Activated CD4-positive, alpha-beta T cell treated with anti-CD3 and anti-CD28 coated beads, Interleukin-2, amount 50 U/mL, for 1 hour (primary cell): ENCODE measurements at places on chromosomes 5 and 9.
A peak's percentile ranks its signal among the peaks of the same experiment; 100 is the strongest.

DNA sequence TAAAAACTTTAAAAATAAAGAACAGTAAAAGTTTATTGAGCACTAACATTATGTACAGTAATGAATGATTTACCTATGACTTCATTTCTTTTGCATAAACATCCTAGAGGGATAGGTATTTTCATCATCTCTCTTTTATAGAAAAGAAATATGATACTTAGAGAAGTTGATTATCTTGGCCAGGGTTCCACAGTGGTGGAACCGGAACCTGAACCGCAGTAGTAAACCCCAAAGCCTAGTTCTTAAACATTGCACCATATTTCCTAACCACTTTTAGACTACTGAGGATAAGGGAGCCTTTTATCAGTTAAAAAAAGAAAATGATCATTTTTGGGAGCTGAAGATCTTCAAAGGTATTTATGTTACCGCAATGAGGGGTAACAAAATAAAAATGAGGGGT is 205.7 kb upstream of the SGCD start:
- no peak for DNase-seq

DNA sequence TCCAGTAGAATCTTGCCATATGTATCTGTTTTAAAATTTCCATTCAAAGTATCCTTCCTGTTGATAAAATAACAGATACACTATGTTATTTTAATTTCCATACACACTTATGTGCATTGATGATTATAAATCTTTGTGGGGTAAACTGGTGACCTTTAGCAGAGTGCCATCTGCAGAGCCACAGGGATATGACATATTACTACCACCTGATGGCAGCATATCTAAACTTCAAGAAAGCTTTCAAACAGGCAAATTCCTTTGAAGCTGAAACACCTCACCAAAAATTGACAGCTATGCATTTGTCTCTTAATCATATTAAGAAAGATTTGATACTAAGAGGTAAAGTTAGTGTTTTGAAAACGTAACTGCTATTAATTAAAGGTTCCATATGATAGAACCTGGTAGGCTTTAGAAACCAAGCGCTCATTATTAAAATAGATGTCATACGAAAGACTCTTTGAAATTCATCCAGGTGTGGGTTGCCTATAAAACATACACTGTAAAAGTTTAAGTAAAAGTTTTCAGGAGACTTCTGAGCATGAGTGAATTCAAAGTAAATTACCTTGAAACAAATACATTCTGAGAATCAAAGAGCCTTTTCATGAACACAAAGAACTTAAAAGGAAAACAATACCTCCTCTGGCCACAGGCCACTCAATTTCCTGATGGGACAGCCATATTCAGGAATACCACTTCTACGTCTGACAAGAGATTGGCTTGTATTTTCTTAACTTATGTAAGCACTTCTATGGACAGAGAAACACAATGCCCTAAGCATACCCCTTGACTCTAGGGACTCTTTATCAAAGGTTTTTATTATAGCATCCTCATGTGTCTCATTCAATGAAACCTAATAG is 93.3 kb downstream of the KIAA0825 start:
- DNase-seq, result peak; percentile 1

DNA sequence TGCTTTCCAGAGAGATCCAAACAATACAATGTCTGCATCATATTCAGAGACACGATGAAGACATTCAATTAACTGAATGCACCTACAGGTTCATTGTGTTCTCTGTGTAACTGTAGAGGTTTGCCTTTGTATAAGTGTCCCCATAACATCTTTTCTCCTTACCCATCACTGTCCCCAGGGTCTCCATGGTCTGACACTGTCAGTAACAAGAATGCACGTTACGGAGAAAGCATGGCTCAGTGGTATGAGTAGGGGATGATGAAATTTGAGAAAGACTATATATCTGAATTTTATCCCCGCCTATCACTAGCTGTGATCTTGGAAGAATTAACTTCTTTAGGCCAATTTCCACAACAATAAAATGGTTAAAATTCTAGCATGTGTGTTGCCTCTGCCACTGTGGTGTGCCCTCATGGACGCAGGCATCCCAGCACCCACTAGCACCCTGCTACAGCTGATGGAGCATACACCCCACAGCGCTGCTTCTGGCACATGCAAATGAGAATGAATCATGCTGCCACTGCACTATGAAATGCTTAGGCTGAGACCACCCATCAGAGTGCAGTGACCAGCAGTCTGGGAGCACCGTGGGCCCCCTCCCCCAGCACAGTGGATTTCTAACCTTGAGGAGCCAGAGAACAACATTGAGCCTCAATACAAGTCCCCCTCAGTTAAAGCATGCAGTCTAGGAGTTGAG is 54.3 kb downstream of the RGMB start:
- no peak for DNase-seq

DNA sequence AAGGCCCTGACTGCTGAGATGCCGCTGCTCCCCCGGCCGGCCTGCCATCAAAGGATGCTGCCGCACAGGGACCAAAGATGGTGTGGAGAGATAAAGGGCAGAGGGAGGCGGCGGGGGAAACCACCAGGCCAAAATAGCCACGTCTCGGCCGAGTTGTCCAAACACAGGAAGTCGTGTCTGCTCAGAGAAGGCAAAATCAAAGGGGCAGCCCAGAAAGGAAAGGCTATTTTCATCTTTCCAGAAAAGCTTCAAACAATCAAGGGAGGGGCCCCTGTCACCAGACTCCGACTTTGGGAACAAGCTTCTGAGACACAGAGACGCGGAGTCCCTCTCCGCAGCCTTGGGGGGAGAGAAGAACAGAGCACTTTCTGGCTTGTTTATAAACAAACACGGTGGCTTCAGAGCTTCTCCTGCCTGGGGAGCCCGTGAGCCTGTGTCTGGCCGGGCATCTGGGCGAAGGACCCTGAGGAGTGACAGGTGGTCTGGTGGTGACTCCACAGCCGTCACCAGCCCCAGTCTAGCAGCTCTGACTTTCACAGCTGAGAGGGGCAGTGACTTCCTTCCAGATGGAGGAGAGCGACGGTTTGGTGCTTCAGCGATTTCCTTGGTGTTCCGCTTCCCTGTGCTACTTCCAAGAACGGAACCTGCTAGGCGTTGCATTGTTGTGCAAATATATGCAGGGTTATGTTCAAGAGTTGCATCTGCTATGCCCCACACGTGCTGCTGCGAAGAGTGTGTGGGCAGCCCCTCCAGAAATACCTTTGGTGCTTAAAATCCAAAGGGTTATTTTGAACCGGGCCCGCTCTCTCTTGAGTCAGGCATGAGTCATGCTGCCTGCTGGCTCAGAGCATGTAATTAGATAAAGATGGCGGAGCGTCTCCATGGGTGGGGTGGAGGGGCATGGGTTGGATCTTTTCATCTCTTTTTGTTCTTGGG is 24.0 kb downstream of the ADAMTSL2 start:
- DNase-seq, result no peak

- DNase-seq, result no peak
Observed at GRCh38 chr5:73122875-73123810, 2.8 kb downstream of the TMEM171 start.

GRCh38 chr9:19513671-19514275 is 105.0 kb downstream of the ACER2 start:
- no peak for DNase-seq

- no peak for DNase-seq
Observed at GRCh38 chr9:131645078-131645776, 94.6 kb downstream of the RAPGEF1 start.

- DNase-seq, result no peak
Observed at GRCh38 chr5:89397096-89397495, 514.1 kb upstream of the MEF2C start.

- no peak for DNase-seq
Observed at GRCh38 chr5:372556-372995, 51.1 kb downstream of the AHRR start.

- DNase-seq, result no peak
Observed at GRCh38 chr5:146699138-146699537, 179.4 kb downstream of the PPP2R2B start.

DNA sequence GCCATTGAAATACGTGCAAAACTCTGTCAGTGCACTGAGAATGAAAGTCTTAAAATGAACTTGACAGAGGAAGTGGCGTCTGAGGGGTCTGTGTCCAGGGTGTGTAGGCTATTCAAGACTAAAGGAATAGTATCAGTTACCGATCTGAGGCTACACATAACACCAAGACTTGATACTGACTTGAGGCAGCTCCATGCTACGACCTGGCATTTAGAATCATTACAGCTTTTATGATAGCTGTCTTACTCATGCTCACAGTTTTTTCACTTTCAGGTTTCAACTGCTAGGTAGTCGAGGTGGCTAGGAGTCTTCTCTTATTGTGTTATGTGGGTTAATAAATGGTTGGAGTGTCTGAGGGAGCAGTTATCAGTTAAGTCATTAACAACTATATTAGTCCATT is 92.8 kb upstream of the SLCO6A1 start:
- no peak for DNase-seq

GRCh38 chr5:77849308-77849900 is 73.3 kb upstream of the TBCA start:
- DNase-seq, result no peak

GRCh38 chr9:124839612-124840299 is 13.5 kb upstream of the WDR38 start:
- DNase-seq, result no peak

GRCh38 chr9:78572266-78572665 is 275.3 kb downstream of the PSAT1 start:
- DNase-seq, result no peak

DNA sequence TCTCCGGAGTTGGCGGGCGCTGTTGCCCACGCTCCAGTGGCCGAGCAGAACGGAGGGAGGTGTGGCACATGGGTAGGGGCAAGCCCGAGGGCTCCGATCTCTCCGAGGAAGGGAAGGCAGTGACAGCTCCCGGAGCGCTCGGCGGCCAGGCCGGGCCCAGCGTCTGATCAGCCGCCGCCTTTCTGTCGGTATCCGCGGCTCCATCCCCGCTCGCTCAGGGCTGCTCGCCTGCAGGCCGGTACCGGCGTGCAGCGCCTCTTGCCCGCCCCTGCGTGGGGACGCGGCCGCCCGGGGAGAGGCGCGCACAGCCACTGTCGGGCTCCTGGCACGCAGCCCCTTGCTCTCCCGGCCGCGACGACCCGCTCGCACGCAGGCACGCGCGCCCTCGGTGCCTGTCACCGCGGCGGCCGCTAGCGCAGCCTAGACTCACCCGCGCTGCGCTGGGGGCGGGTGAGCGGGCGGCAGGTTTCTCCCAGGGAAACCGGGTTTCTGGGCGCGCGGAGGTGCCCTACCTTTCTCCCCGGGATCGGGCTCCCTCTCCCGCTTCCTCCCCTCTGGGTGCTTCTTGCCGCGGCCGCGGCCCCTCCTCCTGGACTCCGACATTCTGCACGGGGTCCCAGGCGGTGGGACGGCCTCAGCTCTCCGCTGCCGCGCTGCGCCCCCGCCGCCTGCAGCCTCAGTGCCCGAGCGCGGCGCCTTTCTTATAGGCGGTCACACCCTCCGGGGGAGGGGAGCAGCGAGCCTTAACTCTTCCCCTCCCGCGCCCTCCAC is 108.4 kb downstream of the PSD2 start:
- DNase-seq, result no peak

DNA sequence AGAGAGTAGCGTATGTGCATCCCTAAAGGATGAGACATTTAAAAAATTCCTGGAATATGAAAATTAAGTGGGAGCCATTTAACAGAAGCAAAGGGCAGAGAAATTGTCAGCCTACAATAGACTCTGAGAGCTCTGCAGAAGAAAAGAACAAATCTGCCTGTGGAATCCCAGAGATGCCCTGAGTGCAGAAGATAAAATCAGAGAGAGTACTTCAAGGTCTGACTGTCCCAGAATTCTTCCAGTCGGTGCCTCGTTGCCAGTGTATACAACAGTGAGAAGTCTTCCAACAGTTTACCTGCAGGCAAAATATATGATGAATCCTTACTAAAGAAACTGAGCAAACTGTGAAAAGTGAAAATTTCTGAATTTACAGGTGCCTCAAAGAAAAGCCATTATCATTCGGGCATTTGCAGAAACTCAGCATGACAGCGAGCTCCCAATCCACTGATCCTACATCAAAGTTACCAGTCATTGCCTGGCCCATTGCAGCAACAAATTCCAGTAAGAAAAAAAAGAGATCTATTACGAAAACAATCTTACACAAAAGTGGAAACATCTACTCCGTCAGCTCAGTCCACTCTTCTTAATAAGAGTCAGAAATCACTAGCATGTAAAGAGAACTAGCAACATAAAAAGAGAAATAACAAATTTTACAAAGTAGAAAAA is 92.8 kb upstream of the VCAN start:
- no peak for DNase-seq

GRCh38 chr9:115883467-115884329 is 269.9 kb upstream of the PAPPA start:
- DNase-seq, result no peak

GRCh38 chr9:72601615-72602014 is 80.2 kb downstream of the TMC1 start:
- no peak for DNase-seq

- no peak for DNase-seq
Observed at GRCh38 chr9:18989865-18990264, 43.1 kb downstream of the SAXO1 start.

DNA sequence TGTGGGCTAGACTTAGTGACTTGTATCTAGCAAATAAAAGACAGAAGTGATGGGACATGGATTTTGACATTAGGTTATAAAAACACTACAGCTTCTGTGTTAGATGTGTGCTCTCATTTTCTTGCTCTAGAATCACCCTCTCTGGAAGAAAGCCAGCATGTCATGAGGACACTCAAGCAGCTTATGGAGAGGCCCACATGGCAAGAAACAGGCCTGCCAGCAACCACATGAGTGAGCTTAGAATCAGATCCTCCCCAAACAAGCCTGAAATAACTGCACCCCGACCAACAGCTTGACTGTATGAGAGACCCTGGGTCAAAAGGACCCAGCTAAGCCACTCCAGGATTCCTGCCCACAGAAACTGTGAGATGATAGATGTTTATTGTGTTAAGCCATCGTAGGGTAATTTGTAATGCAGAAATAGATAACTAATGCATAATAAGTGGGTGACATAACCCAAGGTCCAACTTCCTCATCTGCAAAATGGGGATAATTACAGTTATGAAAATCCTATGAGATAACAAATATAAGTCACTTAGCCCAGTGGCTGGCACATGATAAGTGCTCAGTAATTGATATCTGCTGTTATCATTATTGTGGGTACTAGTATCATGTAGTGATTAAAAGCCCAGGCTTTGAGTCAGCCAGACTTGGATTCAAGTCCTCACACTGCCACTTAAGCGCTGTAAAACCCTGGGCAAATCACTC is 86.5 kb downstream of the KLHL3 start:
- no peak for DNase-seq

- DNase-seq, result no peak
Observed at GRCh38 chr5:90477621-90478215, 3.1 kb downstream of the POLR3G start.

GRCh38 chr5:71790433-71790832 is 71.4 kb downstream of the CARTPT start:
- DNase-seq, result no peak

DNA sequence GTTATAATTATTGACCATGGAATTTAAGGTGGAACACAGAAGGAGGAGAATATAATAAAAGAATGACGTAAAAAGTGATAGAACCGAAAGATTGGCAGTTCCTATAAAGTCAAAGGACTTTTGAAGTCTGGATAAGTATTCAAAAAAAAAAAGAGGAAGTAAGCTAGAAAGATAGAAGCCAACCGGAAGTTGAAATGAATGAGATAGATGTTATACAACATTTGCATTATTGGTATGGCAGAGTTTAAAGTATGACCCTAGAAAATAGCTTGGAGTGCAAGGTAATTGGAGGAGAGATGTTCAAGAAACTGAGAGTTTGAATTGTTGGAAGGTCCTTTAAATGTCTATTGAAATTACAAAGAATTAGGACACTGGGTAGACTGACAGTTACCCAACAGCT is 293.6 kb downstream of the FER start:
- DNase-seq, result no peak
